ENCODE measurements at places on chromosomes 1 and 21.

DNA sequence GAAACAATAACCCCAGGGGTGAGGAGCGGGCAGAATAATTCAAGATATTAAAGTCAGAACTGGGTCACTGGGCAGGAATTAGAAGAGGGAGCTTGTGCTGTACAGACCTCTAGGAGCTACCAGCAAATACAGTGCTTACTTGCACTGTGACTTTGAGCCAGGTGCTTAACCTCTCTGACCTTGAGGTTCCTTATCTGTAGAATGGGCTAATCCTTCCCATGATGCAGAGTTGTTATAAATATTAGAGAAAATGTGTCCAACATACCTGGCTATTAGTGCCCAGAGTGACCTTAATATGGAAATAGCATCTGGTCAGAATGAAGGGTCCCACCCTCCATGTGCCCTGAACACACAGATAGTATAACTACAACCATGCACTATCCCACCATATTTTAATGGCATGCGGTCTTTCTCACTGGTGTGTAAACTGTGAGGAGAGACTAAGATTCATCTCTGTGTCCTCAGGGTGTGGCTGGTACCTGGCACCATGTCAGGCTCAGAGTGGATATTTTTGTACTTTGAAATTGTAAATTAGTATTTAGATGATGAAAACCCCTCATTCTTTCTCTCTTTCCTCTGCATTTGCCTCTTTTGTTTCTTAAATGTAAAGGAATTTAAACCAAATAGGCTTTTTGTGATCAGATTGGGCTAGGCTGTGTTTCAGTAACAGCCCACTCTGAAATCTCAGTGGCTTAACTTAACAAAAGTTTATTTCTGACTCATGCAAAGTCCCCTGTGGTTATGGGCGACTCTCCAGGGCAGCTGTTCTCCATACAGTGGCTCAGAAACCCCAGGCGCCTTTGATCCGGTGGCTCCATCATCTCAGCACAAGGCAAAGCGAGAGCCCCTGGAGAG is 60.0 kb upstream of the ROR1 start:
- DNase-seq, result peak; percentile 39

- no peak for DNase-seq
Observed at GRCh38 chr1:54378874-54379554, 27.2 kb downstream of the SSBP3 start.

DNA sequence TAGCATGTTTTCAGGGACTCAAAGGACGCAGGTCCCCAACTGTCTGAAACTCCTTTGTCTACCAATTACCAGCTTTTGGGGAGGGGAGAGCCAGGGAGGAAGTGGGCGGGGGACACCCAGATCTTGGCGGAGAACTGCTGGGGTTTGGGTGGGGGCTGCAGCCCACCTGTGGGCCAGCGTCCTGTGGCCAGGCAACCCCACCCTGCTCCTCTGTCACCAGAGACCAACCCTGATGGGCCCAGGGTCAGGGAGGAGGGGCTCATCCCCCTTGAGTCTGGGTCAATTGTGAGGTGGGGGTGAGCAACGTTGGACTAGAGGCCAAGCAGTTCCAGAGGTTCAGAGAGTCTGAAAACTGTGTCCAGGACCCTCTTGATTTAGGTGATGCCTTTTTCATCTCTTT is 96.1 kb upstream of the TARDBP start:
- DNase-seq, result no peak

DNA sequence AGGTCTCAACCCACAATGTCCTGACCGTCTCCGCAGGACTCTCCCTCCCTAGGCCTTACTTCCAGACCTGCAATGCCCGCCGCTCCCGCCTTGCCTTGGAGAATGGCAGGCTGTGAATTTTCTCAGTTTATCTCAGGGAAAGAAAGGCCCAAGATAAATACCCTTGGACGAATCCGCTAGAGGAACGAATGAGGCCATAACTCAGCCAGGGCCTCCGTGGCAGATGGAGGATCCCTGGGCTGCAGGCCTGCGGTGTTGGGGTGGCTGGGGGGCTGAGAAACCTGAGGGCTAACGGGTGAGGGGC is 29.9 kb upstream of the DISP3 start:
- no peak for DNase-seq

DNA sequence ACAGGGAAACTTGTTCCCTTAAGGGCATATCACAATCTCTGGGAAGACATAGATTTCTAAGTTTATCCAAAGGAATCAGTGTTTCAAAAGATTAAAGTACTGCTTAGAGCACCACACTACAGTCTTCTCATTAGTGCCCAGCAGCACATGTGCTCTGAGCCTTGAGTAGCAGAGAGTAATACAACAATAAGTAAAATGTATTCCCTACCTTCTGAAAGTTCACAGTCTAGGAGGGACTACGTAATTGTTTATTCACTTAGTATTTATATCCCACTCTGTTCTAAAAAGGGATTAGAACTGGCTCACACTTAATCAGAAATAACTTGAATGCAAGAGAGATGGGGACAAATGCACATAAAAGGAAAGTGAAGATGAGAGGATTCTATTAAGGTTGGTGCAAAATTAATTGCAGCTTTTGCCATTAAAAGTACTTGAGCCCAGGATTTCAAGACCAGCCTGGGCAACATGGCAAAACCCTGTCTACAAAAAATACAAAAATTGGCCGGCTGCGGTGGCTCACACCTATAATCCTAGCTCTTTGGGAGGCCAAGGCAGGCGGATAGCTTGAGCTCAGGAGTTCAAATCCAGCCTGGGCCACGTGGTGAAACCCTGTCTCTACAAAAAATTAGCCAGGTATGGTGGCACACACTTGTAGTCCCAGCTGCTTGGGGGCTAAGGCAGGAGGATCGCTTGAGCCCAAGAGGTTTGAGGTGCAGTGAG is 9.0 kb downstream of the SYNC start:
- no peak for DNase-seq

- no peak for DNase-seq
Observed at GRCh38 chr1:7636795-7637526, 134.1 kb upstream of the VAMP3 start.

DNA sequence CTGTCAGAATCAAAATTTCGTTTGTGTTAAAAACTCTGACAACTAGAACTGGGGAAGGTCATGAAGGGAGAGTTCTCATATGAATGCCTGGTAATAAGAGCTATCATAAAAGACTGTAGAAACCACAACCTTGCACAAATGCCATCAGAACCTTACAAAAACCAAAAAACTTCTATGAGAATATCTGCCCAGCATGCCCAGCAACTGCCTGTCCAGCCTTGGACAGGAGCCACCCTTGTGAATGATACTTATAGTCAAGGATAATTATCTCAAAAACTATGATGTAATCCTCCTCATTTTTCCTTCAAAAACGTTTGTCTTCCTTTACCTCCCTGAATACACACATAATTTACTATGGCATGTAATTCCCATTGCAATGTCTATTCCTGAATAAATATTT is 53.4 kb upstream of the C1orf185 start:
- DNase-seq, result no peak

GRCh38 chr1:56029319-56030003 is 549.9 kb downstream of the PLPP3 start:
- DNase-seq, result no peak

DNA sequence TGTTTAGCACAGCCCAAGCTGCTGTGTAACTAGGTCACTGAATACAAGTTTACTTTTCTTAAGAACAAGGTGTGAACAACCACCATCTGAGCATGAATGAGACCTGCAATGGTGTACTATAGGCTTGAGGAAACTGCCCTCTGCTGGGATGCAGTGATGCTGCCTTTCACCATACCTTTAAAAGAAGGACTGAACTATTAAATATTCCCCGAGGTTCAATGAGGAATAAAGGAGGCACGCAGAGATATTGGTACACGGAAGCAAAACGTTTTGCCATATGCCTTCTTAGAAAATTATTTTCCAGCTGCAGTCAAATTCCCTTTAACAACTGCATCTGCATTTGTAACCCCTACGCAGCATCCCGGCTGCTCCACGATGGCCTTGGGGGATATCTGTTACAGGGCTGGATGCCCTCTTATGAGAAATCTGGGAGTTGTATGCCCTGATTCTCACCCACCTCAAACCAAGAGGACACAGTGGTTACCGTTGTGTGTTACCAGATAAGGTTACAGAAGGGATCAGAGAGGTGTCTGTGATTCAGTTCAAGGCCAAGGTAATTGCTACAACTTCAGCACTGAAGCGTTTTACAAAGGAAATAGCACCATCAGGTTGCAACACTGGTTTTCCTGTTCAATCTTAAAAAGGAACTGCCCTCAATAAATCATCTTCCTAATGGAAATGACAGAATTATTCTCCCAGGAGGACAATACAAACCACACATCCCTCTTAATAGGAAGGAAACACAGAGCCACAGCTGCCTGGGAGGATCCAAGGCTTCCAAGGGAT is 470.5 kb downstream of the LTN1 start:
- no peak for DNase-seq

DNA sequence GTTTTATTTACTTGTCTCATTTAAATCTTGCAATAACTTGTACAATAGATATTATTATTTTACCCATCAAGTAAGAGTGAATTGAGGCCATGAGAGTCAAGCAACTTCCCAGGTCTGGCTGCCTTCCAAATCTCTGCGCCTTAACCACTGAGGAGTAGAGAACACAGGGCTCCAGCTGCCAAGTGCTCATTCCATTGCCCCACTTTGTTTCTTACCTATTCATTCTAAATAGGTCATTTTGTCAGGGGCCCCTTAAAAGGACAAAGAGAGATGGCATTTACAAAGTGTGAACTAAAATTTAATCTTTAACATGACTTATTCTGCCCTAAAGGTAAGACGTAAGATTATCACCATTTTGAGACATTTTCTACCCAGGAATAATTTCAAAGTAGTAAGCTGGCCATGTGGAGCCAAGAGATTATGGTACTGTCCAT is 3.5 kb downstream of the PPP1R15B start:
- peak; percentile 43 for DNase-seq

GRCh38 chr1:19124273-19124672 is 85.8 kb downstream of the UBR4 start:
- no peak for DNase-seq

DNA sequence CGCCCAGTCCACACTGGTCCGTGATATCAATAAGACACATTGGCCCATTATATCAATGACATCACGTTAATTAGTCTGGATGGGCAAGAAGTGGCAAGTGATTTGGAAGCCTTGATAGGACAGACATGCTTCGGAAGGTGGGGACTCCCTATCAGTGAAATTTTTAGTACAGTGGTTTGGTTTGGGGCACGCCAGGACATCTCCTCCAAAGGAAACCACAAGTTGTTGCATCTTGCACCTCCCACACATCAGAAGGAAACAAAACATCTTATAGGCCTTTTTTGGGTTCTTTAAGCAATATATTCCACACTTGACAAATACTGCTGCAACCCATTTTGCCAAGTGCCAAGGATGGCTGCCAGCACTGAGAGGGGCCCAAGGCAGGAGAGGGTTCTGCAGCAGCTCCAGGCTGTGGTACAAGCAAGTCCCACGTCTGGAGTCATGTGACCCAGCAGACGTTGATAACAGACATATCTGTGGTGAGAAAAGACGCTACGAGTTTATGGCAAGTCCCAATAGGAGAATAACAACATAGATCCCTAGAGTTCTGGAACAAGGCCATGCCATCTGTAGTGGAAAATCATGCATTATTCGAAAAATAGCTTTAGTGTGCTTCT is 95.3 kb upstream of the DISP3 start:
- no peak for DNase-seq

GRCh38 chr1:150235294-150235851 is 539 bp downstream of the ANP32E start:
- DNase-seq, result no peak
